Calu3 (cell line): ENCODE measurements at places on chromosomes 4 and X. TPM values are rescaled to one million over a fixed set of nuclear protein-coding genes. Genes with fewer than 3 reads are reported as not detected.

Gene USP17L27
- total RNA-seq = not detected in 2 replicates

Gene HDAC6
- 68.1 and 78.7 TPM in 2 replicates for total RNA-seq

Gene LANCL3
- 2.2 and 2.3 TPM in 2 replicates for total RNA-seq

Gene ATP7A
- total RNA-seq = 14.8 and 15.2 TPM in 2 replicates

Gene GAGE12F
- total RNA-seq = not detected in 2 replicates

Gene TMPRSS11A
- total RNA-seq = not detected in 2 replicates

DNA sequence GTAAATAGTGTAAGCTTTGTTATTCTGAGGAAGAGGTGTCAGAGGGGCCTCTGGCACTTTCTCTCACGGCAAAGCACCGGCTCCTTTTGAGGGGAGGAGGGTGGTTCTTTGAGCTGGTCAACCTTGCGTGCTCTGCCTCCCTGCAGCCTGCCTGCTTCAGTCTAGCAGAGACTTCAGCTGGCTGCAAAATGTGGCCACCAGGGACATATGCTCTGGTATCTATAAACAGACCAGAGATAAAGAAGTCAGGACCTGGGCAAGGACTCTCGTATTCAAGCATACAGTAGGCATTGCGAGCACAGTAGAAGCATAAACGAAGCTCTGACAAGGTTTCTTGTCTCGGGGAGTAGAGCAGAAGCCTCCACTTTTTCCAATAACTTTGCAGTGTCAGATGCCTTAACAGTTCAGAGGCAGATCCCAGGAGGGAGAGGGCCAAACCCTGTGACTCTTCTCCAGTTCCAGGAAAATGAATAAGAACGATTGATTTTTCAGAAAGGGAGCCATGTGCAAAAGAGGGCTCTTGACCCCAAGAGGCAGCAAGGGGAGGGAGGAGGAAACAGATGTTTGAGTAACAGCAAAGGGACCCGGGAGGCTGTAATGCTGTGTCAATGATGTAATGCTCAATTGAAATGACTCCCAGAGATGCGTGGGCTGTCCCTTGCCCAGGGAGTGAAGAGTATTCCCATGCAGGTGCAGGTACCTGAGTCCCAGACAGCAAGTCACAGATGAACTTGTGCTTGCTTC lies 57.9 kb upstream of the TEX13D start:
- no peak for DNase-seq

- DNase-seq = no peak
Observed at GRCh38 chr4:134740290-134740689, 538.7 kb upstream of the PABPC4L start.

- DNase-seq = no peak
Observed at GRCh38 chr4:116438981-116439729, 646.2 kb downstream of the TRAM1L1 start.

Gene GAR1
- total RNA-seq = 20.8 and 23.7 TPM in 2 replicates

- DNase-seq = no peak
Observed at GRCh38 chr4:17595471-17596005, 18.5 kb downstream of the LAP3 start.

- peak; percentile 28 for DNase-seq
Observed at GRCh38 chr4:15702941-15703403, at the start of gene BST1. TSS of gene BST1 (plus strand) at chr4:15703065. CDS start at chr4:15703145, 80 bp downstream.

DNA sequence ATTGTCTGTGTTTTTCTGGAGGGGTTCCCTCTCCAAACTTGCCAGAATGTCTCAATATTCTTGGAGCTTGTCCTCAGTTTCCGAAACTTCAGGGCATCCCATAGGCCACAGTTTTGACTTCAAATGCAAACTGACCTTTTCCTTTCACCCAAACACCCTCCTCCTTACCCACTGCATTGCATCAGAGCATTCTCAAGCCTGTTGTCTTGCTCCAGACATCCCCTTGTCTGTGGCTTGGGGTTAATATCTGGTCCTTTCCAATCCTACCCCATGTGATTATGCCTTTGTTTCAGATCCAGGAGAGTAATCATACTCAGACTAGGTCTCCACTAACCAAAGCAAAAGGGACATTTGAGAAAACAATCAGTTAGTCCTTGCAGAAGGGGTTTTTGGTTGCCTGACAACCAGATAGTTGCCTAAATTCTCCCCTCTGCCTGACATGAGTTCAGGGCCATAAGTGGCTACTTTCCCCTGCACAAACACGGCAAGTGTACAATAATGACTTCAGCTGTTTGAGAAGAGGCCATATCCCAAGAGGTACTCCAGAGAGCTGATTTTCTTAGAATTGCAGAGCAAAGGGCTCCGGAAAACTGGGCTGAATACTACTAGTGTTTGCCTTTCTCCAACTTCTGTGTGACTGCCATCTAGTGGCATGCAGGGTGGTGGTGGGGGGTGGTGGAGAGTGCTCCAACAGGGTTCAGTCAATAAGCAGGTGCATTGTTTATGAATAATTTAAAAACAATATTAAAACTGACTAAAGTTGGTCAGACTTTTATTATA lies 130.2 kb downstream of the CHRDL1 start:
- DNase-seq = peak; percentile 69

Gene ZMAT1
- total RNA-seq = 4.0 and 4.4 TPM in 2 replicates

Gene KIAA1210
- total RNA-seq = 0.09 TPM in 1 of 2 replicates, not detected in the other

- peak; percentile 36 for DNase-seq
Observed at GRCh38 chrX:20066968-20067708, 49.6 kb downstream of the MAP7D2 start.

Gene NSDHL
- total RNA-seq = 36.5 and 38.1 TPM in 2 replicates

Gene MAGEB6
- not detected in 2 replicates for total RNA-seq

Gene GCNA
- total RNA-seq = 8.1 and 10.2 TPM in 2 replicates

DNA sequence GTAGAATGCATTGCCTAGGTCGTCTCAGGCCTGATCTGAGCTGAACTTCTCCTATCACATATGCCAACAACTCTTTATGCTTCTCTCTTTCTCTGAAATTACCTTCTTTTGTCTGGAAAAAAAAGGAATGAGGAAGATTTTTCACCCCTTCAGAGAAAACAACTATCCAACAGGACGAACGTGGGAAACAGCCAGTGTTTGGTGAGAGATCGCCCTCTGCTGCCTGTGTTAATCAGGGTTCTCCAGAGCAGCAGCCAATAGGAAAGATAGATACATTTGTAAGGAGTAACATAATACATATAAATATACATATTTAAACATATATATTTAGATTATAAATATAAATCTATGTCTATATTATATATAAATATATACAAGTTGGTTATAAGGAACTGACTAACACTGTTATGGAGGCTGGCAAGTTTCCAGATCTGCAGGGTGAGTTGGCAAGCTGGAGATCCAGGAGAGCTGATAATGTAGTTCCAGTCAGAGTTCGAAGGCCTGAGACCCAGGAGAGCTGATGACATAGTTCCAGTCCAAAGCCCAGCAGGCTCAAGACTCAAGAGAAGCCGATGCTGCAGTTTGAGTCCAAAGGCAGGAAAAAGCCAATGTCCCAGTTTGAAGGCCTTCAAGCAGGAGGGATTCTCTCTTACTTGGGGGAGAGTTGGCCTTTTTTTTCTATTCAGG lies 13.3 kb downstream of the CETN2 start:
- DNase-seq = peak; percentile 26

Gene MAGEA12
- total RNA-seq = not detected in 2 replicates

Gene SPANXC
- not detected in 2 replicates for total RNA-seq

- no peak for DNase-seq
Observed at GRCh38 chr4:69096111-69096656, at the start of gene UGT2B7. TSS of gene UGT2B7 (plus strand) at chr4:69096474. CDS start at chr4:69096521, 47 bp downstream.

- DNase-seq = no peak
Observed at GRCh38 chr4:102815981-102816380, 11.4 kb downstream of the UBE2D3 start.
